Activated effector memory CD4-positive, alpha-beta T cell treated with anti-CD3 and anti-CD28 coated beads, Interleukin-2, amount 50 U/mL, for 16 hours (primary cell): ENCODE measurements at places on chromosomes 1 and 21.

DNA sequence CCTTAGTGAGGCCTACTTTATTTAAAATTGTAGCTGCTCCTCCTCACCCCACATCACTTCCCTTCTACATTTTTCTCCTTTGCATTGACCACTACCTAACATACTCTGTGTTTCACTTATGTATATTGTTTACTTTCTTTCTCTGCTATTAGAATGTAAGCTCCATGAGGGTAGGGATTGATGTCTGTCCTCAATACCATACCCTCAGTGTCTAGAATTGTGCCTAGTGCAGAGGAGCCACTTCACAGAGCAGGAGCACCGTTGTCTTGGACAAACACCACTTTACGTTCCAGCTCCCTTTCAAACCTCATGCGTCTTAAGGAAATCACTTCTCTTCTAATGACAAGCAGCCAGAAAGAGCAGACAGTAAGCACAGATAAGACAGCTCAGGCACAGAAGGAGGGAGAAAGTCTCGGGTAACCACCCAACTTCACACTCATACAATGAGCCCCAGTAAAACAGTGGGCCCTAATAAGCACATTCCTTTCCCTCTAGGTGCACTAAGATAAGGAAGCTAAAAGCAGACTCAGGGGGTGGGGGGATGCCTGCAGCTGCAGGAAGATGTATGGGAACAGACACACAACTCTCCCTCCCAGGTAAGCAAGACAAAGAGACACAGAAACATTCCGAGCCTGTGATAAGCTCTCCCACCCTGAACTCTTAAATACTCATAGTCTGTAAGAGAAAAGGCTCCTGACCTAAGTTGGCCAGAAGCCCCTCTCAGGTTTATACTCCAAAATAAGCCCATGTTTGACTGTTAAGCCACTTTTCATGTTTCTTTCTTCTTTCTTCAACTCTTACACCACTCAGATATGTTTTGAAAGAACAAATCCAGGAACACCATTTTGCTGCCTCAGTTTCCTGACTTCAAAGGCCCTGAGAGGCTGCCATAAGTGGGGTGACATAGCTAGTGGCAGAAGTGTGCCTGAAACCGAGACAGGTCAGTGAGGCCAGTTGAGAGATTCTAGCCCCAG, 7.1 kb upstream of the PLEKHM2 start:
- no peak for DNase-seq

DNA sequence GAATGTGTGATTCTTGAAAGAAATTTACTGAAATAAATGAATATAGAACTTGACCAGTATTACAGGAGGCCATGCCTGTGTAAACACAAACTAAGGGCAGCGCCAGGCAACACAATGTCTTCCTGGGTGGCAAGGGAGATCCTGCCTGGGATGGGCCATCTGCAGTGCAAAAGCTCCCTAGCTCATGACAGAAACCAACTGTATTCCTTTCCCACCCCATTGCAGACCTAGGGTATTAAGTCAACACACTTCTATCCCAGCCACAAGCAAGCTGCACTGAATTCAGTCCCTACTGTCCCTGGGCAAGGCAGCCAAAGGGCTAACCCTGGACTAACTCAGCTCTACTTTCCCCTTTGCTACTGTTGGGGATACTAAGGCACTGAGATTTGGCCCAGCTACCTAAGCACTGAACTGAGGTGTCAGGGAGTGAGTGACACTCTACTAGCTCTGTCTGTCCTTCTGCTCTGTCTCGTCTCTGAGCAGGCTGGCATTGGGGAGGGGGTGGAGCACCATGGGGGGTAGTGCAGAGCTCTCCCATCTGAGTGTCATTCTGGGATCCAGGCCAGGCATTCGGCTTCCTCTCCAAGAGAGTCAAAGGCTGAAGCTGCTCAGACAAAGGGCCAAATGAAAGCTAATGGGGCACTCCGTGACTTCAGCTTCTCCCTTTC, 2.5 kb downstream of the INKA2 start:
- DNase-seq, result peak; percentile 39

DNA sequence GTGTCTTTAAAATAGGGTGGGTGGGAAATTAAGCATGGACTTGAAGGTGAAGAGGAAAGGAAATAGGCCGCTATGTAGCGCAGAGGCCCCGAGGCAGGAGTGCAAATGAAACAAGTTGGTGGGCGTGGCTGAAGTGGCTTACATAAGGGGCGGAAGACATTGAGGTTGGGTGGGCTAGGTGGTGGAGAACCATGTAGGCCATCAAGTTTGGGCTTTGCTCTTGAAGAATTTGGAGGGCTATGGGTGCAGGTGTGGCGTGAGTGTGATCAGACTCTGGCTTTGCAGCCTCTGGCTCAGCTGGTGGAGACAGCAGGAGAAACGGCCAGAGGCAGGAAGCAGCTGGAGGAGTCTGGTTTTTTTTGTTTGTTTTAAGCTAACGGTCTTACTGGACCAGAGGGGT, 6.7 kb downstream of the SLFNL1 start:
- no peak for DNase-seq

- DNase-seq, result no peak
These were observed 10.1 kb downstream of the ATF3 start for GRCh38 chr1:212618466-212619210.

DNA sequence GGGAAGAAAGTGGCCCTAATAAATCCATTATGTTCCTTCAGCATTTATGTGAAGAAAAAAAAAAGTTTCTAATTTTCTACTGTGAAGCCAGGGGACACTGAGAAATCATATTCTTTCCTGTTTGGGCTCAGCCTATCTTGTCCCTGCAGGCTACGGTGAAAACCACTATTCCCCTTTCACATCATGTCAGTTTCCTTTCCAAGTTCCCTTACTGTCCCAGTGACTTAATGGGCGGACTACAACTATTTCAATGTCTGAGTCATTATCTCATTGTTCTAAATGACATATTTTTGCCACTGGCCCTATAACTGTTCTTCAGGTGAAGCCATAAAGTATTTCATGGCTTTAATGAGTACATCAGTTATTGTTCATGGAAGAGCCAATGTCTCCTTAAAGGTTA, 71.3 kb upstream of the BEND5 start:
- no peak for DNase-seq
